ENCODE measurements at places on chromosomes 7 and 10.
A peak's percentile ranks its signal among the peaks of the same experiment; 100 is the strongest.

DNA sequence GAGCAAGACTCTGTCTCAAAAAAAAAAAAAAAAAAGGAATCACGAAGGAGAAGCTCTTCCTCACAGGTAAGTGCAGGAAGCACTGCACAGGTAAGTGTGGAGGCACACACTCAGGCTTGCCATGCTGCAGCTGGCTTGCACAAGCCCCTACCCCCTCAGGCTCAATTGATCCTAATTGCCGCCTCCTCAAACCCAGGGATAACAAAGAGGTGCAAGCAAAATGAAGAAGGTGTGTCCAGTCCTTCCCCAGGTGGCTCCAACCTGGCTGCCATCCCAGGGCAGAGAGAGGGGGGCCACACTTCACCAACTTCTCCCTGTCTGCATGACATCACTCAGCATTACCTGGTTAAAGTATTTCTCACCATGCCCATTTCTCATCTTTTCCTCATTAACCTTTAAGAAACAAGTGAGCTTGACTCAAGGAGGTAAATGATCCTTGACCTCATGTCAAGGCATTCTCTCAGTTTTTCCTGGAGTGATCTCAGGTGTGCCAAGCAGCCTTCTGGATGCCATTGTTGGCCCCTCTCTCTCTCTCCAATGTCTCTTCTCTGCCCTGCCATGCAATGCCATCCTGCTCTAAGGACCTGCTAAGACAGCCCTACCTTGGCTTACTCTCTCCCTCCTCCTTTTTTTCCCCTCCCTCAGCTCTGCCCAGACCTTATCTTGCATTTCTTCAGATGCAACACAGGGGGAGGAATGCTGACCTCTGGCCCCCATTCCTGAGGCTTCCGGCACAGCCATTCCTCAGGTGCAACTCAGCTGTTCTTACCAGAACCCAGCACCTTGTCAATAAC lies 13.0 kb upstream of the TRPV6 start:
- no peak for ATAC-seq

DNA sequence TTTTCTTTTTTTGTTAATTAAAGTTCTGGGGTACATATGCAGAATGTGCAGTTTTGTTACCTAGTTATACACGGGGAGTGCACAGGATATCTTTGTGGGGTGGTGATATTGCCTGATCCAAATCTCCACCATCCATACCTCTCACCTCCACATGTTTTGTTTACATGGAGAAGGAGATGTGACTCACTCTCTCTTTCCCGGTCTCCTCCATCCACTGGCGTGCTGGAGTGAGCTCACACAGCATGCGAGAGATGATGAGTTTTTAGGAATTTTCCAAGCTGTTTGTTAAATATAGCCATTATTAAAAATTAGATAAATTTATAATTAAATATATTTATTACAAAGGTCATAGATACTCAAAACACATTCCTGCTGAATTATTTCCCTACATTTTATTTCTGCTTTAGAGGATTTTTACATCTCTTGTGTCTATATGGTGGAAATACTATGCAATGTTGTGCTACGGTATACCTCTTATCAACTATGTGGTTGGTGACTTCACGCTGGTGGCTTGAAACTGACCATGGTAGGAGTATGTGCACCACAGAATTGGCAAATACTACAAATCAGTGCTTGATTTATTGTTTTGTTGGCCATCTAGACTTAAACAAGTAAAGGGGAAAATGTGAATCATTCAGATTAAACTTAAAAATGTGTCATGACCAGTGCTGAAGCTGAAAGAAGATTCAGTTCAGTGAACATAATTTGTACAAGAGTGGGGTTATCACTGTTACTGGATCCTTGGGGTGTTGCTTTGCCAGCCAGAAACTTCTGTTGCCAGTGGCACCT lies 107.9 kb upstream of the FAM180A start:
- ATAC-seq: no peak

DNA sequence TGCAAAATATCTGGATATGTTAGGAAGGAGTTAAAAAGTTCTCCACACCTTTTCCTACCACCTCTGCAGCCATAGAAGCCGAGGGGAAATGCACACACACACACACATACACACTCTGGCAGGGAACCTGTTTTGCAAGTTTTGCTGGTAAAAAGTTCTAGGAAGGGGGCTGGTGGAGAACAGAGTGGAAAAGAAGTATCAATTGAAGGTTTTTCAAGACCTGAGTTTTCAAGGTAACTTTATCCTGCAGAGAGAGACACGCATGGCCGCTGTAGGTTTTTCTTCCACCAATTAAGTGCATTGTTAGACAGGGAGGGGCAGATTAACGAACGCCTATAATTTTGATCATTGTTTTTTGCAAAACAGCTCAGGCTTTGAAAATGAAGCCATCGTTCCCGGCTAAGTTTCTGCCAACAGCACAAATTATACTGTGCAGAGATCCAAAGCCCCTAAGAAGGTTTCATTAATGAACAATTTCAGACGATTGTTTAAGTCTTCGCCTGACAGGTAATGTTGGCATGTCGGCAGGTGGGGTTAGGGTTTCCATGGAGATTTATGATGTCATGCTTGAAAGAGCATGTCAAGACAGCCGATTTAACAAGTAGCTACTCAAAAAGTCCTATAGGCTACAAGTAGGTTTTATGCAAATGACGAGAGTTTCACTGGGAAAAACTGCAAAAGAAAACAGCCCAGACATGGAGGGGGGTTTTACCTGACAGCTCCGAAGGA lies 29.7 kb downstream of the KIAA1217 start:
- no peak for ATAC-seq

GRCh38 chr10:131810036-131810804 lies 90.6 kb upstream of the PPP2R2D start:
- no peak for ATAC-seq

- ATAC-seq: no peak
Measured at GRCh38 chr10:91761721-91762120, 36.5 kb upstream of the TNKS2 start.

DNA sequence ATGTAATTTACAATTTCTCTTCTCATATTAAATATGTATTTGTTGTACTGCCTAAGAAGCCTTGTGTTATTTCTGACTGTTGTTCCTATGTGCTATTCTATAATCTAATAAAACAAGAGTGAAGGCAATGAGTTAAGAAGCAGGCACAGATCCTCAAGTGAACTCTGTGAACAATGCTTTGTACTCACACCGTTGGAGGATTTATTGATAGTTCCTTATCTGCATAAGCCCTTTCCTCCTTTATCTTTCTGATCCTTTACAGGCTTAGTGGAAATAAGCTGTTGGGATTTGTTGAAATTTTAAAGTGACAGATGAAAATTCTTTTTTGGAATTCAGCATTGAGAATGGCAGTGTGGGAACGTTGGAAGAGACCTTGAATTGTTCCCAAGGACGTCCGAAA lies 329.6 kb upstream of the NPVF start:
- no peak for ATAC-seq

- ATAC-seq: no peak
Measured at GRCh38 chr7:127890726-127891125, 140.5 kb downstream of the LRRC4 start.

- ATAC-seq: no peak
Measured at GRCh38 chr10:62814756-62815380, 1.3 kb downstream of the EGR2 start.

- no peak for ATAC-seq
Measured at GRCh38 chr7:55278321-55278720, 86.8 kb upstream of the LANCL2 start.

GRCh38 chr7:18530224-18531179 lies 35.0 kb downstream of the HDAC9 start:
- no peak for ATAC-seq

DNA sequence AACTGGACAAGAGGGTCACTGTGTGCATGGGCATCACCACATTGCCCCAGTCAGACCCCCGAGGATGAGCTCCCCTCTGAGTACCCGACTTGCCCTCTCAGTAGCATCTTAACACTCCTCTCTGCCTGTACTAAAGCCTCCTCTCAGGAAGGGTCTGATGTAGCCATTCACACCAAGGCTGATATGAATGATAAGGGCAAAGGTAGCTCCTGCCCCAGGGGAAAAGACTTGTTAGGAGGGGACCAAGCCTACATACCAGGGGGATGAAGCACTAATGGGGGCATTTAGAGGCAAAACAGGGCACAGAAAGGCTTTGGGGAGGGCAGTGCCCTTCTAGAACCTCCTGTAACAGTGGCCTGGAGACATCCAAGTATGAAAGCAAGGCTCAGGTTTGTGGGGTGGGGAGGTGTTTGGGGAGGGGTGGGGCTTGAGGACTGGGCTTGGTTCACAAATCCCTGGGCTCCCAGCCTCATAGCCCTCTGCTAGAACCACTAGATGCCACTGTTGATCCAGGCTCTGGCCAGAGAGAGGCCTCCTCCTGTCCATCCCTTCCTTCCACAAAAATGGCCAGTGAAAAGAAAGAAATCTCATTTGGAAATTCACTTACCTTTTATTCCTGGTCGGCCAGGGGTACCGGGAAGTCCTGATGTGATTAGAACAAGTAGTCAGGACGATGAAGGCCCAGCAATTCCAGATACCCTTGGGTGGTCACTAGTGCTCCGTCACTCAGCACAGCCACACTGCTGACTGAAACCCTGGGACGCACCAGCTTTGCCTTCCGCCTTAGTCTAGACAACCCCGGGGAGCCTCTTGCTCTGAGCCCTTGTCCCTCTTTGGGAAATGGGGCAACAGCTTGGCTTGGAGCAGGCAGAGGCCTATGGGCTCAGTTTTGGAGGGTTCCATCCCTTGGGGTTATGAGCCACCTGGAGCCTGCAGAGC lies 40.3 kb downstream of the COL17A1 start:
- ATAC-seq: peak; percentile 59

DNA sequence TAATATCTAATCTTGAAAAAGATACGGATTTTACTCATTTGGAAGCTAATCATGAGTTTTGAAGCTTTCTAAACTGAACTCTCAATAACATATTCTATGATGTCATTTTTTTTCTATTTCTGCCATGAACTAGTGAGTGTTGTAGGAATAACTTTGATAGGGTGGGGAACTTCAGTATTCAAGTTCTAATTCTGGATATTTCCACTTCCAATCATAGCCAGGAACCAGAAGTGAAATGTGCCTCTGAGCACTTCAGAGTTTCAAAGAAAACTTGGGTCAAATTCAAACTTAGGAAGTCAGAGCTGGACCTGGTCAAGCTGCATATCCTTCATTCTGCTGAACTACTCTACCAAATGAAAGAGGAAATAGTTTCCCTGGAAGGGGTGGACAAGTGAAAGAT lies 847 bp downstream of the AGMO start:
- no peak for ATAC-seq

Measured in activated T-helper 17 cell treated with anti-CD3 and anti-CD28 coated beads, Interleukin-2, amount 50 U/mL, for 72 hours (primary cell).